Epithelial cell of proximal tubule (primary cell): ENCODE measurements at places on chromosomes 3 and 15. TPM values are rescaled to one million over a fixed set of nuclear protein-coding genes. Genes with fewer than 3 reads are reported as not detected.

SHQ1 gene
- total RNA-seq, result 15.2 and 17.3 TPM in 2 replicates

ZPLD1 gene
- total RNA-seq, result 0.07 and 0.69 TPM in 2 replicates

LRRIQ4 gene
- total RNA-seq, result 0.07 TPM in 1 of 2 replicates, not detected in the other

GOLGA8S gene
- not detected in 2 replicates for total RNA-seq

PTPRG gene
- 13.5 and 16.9 TPM in 2 replicates for total RNA-seq

AP2M1 gene
- total RNA-seq, result 274 and 363 TPM in 2 replicates

TEX55 gene
- 0.06 TPM in 1 of 2 replicates, not detected in the other for total RNA-seq

PRICKLE2 gene
- 2.5 and 5.1 TPM in 2 replicates for total RNA-seq

PCSK6 gene
- total RNA-seq, result 3.7 and 7.3 TPM in 2 replicates

ANKUB1 gene
- total RNA-seq, result not detected in 2 replicates

REC114 gene
- total RNA-seq, result not detected in 2 replicates

HPS3 gene
- total RNA-seq, result 30.7 and 32.7 TPM in 2 replicates

SETD2 gene
- 17.4 and 21.3 TPM in 2 replicates for total RNA-seq

STRA6 gene
- 1.9 and 3.9 TPM in 2 replicates for total RNA-seq

MYO5C gene
- 16.9 and 22.3 TPM in 2 replicates for total RNA-seq

SLC24A5 gene
- not detected in 2 replicates for total RNA-seq

FBXW12 gene
- total RNA-seq, result 0.23 TPM in 1 of 2 replicates, not detected in the other

OR5AC2 gene
- total RNA-seq, result not detected in 2 replicates

SETMAR gene
- 18.4 and 19.5 TPM in 2 replicates for total RNA-seq

CERS3 gene
- not detected in 2 replicates for total RNA-seq

SHC4 gene
- 2.2 and 9.3 TPM in 2 replicates for total RNA-seq

POLQ gene
- total RNA-seq, result 6.9 and 9.2 TPM in 2 replicates

PSTPIP1 gene
- not detected in 2 replicates for total RNA-seq

PIF1 gene
- total RNA-seq, result 23.3 and 27.6 TPM in 2 replicates

MKRN3 gene
- 0.81 TPM in 1 of 2 replicates, not detected in the other for total RNA-seq

EPHB1 gene
- 1.6 and 2.7 TPM in 2 replicates for total RNA-seq

GRAMD2A gene
- total RNA-seq, result 1.8 and 5.0 TPM in 2 replicates

TLR9 gene
- total RNA-seq, result not detected in 2 replicates

DCLK3 gene
- 0.06 and 0.07 TPM in 2 replicates for total RNA-seq

SCG3 gene
- not detected in 2 replicates for total RNA-seq

CCR8 gene
- total RNA-seq, result not detected in 2 replicates

CHL1 gene
- 0.17 TPM in 1 of 2 replicates, not detected in the other for total RNA-seq

GJD2 gene
- not detected in 2 replicates for total RNA-seq

CKMT1A gene
- 4.0 and 8.1 TPM in 2 replicates for total RNA-seq

APOD gene
- total RNA-seq, result not detected in 2 replicates

ALS2CL gene
- total RNA-seq, result 9.0 and 17.8 TPM in 2 replicates

RABL3 gene
- 8.8 and 14.5 TPM in 2 replicates for total RNA-seq

RASL12 gene
- not detected in 2 replicates for total RNA-seq

BOC gene
- 1.0 and 3.5 TPM in 2 replicates for total RNA-seq

KBTBD13 gene
- not detected in 2 replicates for total RNA-seq

SERINC4 gene
- not detected in 2 replicates for total RNA-seq

FAM43A gene
- 0.29 and 2.5 TPM in 2 replicates for total RNA-seq

NMNAT3 gene
- total RNA-seq, result 1.6 and 2.5 TPM in 2 replicates

NEO1 gene
- total RNA-seq, result 15.3 and 31.0 TPM in 2 replicates

ZBED2 gene
- total RNA-seq, result 2.4 and 14.7 TPM in 2 replicates

HESX1 gene
- 0.14 TPM in 1 of 2 replicates, not detected in the other for total RNA-seq
